ENCODE measurements at places on chromosomes 11 and 22.
A peak's percentile ranks its signal among the peaks of the same experiment; 100 is the strongest.

GRCh38 chr11:27869701-27870100 lies 169.4 kb upstream of the BDNF start:
- no peak for DNase-seq

DNA sequence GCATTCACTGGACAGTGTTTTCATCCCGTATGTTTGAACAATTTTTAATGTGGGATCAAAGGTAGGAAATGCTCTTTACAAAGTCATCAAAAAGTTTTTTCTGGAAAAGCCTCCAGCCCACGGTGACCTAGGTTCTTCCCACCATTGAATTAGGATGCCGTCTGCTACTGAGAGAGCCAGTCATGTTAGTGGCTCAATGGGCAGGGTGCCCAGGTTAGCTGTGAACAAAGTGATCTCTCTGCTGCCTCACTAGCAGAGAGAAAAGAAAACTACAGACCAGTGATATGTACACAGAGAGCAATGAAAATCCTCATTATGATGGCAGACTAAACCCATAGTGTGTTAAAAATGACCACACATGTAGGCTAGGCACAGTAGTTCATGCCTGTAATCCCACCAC lies 32.4 kb downstream of the KCNQ1 start:
- DNase-seq = no peak

GRCh38 chr11:83097429-83098075 lies 25.9 kb upstream of the RAB30 start:
- DNase-seq = no peak

- DNase-seq = no peak
Observed at GRCh38 chr11:1748636-1749394, 1.6 kb downstream of the IFITM10 start.

GRCh38 chr22:37333724-37334460 lies 51.6 kb downstream of the CYTH4 start:
- DNase-seq = no peak

DNA sequence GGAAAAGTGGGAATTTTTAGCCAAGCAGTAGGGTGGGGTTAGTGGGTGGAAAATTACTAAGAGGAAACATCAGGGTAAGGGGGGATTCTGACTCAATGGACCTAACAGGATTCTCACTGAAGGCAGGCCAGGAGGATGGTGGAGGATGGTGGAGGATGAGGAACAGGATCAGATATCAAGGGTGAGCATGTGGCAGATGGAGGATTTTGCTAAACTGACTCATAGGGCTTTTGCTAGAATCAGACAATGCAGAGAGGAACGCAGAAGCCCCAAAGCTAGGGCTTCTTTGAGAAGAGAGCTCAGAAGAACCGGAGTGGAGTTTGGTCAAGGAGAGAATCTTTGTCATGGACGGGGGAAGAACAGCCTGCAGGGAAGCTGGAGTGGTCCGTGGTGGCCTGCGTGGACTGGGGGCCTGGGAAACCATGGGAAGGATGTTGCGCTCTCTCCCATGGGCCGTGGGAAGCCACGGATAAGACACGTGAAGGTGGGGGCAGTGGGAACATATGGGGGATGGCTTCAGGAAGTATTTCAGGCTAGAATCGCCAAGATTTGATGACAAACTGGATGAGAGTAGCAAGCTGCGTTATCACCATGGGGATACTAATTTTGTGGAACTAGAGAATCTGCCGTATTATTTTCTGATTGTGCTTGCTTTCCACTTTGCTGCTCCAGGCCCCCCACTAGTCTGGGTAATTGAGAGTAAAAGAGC lies 165.2 kb downstream of the LDLRAD3 start:
- DNase-seq = peak; percentile 14

GRCh38 chr22:45987136-45987861 lies 10.3 kb upstream of the WNT7B start:
- DNase-seq = no peak

DNA sequence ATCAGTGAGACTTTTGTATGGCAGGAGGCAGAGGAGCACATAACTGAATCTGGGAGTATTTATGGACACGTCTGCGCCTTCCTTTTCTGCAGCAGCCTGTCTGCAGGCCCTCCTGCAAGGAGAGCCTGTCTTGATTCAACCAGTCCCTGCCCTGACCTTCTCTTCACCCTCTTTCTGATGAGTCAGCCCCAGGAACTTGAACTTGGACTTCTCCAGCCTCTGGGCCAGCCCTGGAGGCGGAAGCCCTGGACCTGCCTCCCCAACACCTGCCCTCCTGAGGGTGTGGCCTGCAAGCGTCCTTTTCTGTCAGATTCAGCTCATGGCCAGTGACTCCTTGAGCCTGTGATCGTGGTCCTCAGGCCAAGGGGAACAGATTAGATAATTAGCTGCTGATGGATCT lies 20.0 kb downstream of the DAGLA start:
- no peak for DNase-seq

DNA sequence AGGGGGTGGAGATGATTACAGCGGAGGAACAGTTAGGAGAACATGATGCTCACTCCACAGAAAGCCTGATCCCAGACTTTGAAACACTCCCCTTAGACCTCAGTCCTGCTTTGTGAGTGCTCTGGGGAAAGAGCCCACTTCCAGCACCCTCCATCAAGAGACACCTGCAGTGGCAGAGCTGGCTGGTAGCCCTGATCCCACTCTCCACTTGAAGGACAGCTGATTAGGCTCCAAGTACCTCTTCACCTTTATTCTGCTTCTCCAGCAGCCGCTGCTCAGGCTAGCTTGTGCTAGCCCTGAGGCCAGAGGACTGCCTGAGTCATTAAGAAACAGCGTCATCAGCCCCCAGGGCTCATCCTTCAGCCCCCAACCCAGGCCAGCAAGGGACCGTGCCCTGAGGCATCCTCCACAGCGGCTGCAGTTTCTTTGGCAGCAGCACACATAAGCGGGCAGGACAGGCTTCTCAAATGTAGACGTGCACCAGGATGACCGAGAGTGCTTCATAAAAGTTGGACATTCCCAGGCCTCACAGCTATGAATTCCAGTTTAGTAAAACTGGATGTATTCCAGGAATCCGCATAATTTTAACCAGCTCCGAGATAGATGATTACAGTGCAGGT lies 146.0 kb upstream of the TBCEL start:
- DNase-seq = no peak

- no peak for DNase-seq
Observed at GRCh38 chr11:72676861-72677341, 2.7 kb upstream of the PDE2A start.

- DNase-seq = no peak
Observed at GRCh38 chr11:110972106-110972505, 259.9 kb upstream of the ARHGAP20 start.

DNA sequence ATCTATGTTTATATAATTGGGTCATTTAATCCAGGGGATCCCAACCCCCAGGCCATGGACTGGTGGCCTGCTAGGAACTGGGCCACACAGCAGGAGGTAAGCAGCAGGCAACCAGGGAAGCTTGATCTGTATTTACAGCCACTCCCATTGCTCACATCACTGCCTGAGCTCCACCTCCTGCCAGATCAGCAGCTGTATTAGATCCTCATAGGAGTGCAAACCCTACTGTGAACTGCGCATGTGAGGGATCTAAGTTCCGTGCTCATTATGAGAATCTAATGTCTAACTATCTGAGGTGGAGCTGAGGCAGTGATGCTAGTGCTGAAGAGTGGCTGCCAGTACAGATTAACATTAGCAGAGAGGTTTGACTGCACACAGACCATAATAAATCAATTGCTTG lies 32.8 kb downstream of the MS4A2 start:
- DNase-seq = no peak

- no peak for DNase-seq
Observed at GRCh38 chr11:45922425-45923082, at the start of gene LARGE2. Gene LARGE2 (plus strand): TSS chr11:45922656. CDS start chr11:45922883, 227 bp downstream.

- DNase-seq = no peak
Observed at GRCh38 chr22:23220485-23221350, 40.4 kb downstream of the BCR start.

DNA sequence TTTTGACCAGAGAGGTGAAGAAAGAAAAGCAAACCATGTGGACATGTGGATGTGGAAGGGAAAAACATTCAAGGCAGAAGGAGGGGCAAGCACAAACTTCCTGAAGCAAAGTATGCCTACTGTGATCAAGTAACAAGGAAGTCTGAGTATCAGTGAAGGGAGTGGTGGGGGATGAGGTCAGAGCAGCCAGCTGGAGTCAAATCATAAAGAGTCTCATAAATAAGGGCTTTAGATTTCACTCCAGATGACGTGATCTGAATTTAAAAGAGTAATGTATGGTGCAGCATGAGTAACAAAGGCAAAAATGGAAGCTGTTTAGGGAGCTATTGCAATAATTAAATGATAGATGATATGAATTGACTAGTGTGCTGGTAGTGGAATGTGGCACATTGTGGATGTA lies 665.4 kb upstream of the CCDC90B start:
- DNase-seq = no peak

- no peak for DNase-seq
Observed at GRCh38 chr22:37205046-37205445, 7.2 kb downstream of the SSTR3 start.

GRCh38 chr11:6419009-6419631 lies at the start of gene APBB1:
Gene APBB1 (minus strand): TSS chr11:6419094. CDS start chr11:6411347, 7,747 bp downstream.
- no peak for DNase-seq

DNA sequence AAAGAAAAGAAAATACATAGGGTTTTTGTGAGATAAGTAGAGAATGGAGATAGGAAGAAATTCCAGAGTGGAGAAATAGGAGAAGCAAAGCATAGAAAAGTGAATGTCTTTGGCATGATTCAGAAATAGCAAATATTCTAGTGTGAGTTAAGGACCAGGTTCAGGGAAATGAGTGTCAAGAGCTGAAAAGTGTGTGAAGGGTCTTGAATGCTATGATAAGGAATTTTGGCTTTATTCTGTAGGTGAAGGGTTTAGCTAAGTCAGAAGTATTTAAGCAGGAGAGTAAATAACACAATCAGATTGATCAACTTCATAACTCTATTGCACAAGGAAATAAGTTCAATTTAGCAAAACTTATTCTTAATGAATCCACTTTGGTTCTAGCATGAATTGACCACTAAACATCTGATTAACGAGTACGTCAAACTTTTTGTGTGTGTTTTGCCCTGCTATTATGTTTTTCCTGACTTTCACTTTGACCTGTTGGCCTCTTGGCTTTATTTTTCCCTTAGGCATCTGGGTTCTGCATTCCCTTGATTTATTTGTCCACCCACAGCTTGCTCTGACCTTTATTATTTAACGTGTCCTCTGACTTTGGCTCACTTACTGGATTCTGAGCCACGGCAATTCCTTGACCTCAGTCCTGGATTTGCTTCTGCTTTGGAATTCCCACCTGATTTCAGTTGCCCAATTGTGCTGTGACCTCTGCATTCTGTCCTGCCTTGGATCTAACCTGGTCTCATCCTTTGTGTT lies 11.9 kb upstream of the TMEM218 start:
- DNase-seq = no peak

DNA sequence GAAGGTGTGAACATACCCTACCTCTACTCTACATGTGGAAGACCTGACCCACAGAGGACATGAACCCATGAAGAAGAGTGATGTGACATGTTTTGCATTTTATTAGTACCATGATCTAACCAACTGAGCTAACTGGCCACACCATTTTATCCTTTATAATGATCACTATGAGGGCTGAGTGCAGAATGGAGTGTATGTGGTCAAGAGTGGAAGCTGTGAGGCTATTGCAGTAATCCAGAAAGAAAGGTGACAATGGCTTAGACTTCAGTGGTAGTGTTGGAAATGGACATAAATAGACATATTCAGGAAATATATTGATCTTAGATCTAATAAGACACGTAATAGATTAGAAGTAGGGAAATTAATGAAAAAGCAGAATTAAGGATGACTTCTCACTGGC lies 3.8 kb downstream of the SRSF8 start:
- no peak for DNase-seq

DNA sequence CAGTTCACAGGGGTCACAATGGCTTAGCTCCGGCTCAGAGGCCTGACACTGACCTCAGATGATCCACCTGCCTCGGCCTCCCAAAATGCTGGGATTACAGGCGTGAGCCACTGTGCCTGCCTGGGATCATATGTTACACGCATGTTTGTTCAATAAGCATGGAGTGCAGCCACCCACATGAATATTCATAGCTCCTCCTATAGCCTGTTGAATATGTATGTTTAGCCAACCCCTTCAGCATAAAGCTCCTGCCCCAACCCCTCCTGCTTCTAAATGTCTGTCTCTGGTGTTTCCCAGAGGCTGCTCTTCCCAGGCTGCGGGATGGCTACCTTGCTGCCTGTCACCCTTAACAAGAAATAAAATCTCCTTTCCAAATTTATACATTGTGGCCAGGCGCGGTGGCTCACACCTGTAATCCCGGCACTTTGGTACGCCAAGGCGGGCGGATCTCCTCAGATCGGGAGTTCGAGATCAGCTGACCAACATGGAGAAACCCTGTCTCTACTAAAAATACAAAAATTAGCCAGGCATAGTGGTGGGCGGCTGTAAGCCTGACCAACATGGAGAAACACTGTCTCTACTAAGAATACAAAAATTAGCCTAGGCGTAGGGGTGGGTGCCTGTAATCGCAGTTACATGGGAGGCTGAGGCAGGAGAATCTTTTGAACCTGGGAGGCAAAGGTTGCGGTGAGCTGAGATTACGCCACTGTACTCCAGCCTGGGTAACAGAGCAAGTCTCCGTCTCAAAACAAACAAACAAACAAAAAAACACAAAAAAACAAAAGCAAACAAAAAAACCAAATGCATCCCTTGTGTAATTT lies 1.1 kb upstream of the APOBEC3F start:
- DNase-seq = no peak

GRCh38 chr22:49303061-49303735 lies 524.5 kb downstream of the BRD1 start:
- peak; percentile 41 for DNase-seq

GRCh38 chr11:121365304-121365703 lies 72.7 kb downstream of the SC5D start:
- DNase-seq = no peak

- no peak for DNase-seq
Observed at GRCh38 chr11:7651700-7652099, 21.6 kb downstream of the CYB5R2 start.

- no peak for DNase-seq
Observed at GRCh38 chr11:126157326-126158030, 54.0 kb downstream of the RPUSD4 start.

GRCh38 chr11:37623778-37624177 lies 1025.7 kb upstream of the RAG2 start:
- DNase-seq = no peak

GRCh38 chr11:2531277-2531986 lies 86.6 kb downstream of the KCNQ1 start:
- DNase-seq = no peak

DNA sequence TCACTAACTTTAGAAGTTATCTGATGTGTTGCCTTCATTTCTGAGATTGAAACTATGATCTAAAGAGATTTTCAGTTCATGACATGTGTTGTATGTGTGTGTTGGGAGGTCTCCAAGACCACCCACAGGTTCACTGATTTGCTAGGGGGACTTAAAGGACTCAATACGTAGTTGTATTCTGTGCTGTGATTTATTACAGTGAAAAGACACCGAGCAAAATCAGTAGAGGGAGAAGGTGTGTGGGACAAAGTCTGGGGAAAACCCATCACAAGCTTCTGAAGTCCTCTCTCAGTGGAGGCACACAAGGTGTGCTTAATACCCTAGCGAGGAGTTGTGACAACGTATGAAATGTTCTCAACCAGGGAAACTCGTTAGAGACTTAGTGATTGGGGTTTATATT lies 35.6 kb downstream of the RNF169 start:
- DNase-seq = no peak
